CD4-positive, alpha-beta T cell (primary cell): ENCODE measurements at places on chromosomes 12 and 14.

GRCh38 chr14:31440280-31440679 lies 17.0 kb downstream of the DTD2 start:
- DNase-seq: no peak

- no peak for DNase-seq
Observed at GRCh38 chr14:77206261-77206824, 24.7 kb downstream of the TMEM63C start.

DNA sequence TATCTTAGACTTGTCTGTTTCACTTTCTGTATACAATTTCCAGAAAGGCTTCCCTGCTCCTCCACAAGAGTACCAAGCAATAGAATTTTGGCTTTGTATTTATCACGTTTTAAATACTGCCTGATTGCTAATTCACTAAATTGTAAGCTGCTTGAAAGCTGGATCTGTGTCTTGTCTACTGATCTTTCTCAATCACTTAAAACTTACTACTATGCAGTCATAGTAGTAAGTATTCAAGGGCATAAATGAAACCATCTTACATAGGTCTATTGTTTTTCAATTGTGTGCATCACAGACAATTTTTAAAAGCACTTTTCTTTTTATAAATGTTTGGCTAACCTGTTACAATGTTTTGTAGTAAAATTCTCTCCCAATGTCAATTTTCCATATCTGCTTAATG lies 1.2 kb upstream of the GLIPR1L2 start:
- no peak for DNase-seq

DNA sequence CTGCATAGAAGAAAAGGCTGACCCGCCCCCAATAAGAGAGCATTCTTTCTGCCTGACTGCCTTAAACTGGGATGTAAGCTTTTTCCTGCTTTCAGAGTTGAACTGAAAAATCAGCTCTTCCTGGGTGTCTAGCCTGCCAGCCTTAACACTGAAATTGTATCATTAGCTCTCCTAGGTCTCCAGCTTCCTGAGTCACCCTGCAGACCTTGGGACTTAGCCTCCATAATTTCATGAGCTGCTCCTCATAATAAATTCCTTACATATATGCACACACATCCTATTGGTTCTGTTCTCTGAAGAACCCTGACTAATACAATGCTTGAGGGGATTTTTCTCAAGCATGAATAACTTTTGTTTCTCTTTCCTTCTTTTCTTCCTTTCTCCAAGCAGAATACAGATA lies 76.4 kb upstream of the FAR2 start:
- DNase-seq: no peak

- DNase-seq: peak; percentile 7
Observed at GRCh38 chr12:116194935-116195431, 82.5 kb downstream of the MED13L start.

DNA sequence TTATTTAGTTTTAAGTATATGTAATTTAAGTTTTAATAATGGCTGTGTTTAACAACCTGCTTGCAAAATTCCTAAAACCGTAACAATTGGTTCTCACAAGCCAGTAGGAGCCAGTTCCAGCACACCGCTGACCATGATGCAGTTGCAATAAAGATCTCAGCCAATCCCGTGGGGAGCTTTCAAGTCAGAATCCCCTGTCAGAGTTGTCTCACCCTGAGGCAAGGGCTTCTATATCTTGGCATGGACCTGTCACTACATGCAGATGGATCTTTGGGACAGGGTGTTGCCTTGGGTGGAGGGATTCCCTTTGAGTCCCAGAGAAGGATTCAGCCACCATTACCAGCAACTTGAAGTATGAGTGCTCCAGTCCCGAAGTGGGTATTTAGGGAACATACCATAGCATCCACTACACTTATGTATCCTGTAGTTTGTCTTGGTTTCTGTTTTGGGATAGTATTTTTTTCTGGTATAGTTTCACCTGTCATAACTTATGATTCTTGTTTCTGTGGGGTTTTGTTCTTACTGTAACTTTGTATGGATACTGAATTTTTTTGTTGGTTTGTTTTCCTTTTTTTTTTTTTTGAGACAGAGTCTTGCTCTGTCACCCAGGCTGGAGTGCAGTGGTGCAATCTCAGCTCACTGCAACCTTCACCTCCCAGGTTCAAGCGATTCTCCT lies 30.1 kb upstream of the LIMA1 start:
- DNase-seq: no peak

DNA sequence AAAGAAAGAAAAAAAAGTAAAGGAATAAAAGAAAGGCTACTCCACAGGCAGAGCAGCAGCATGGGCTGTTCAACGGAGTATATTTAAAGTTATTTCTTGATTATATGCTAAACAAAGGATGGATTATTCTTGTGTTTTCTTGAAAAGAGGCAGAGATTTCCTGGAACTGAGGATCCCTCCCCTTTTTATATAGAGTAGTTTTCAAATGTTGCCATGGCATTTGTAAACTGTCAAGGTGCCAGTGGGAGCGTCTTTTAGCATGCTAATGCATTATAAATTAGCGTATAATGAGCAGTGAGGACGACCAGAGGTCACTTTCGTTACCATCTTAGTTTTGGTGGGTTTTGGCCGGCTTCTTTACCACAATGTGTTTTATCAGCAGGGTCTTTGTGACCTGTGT lies 383.0 kb downstream of the PCNX1 start:
- no peak for DNase-seq

- DNase-seq: no peak
Observed at GRCh38 chr12:71935594-71935993, 3.1 kb upstream of the TPH2 start.

DNA sequence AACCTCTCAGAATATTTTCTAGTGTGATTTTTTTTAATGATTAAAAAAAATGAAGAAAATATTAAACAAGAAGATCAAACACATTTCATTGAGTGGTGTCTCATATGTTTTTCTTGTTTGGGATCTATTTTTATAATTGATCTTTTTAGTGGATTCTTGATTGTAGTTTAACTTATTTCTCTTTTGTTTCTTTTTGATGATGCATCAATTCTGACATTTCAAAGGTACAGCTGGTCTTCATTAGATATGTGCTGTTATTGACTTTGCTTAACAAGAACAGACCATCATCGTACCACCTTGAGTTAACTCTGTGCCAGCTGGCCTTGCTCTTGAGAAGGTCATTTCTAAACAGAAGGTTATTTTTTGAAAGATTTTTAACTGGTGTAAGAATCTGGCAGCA lies 45.8 kb upstream of the FGD4 start:
- no peak for DNase-seq

- DNase-seq: no peak
Observed at GRCh38 chr12:93299262-93299846, 78.4 kb upstream of the NUDT4 start.

GRCh38 chr14:100065111-100065871 lies at the start of gene EVL:
EVL (plus strand) TSS chr14:100065422; CDS start chr14:100065501, 79 bp downstream.
- peak; percentile 71 for DNase-seq

- no peak for DNase-seq
Observed at GRCh38 chr12:119573086-119573485, 20.5 kb upstream of the TMEM233 start.

DNA sequence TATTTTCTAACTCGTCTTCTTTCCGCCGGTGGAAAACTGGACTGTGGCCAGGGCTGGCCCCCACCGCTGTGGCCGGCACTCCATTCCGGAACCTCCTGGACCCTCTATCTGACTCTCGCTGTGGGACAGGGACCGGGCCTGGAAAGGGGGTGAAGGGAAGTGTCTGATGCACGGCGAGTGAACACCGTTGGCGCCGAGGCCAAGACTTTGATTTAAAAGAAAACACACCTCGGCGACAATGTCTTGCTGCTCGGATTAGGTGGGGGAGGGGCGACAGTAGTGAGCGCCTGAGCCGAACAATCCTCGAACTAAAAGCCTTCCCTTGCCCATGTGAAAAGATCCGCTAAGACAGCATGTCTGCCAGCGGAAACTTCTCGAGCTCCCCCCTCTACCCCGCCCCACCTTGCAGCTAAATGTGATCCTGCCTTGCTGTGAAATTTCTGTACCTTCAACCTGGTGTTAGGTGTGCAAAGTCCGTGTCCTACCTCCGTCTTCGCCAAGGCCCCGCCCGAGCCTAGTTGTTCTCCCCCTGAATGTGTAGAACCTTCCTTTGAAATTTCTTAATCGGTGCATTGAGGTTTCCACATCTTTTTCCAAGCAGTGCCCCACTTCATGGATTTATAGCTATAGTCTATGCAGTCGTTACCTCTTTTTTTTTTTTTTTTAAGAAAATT lies 862 bp upstream of the HOTAIR start:
- no peak for DNase-seq

DNA sequence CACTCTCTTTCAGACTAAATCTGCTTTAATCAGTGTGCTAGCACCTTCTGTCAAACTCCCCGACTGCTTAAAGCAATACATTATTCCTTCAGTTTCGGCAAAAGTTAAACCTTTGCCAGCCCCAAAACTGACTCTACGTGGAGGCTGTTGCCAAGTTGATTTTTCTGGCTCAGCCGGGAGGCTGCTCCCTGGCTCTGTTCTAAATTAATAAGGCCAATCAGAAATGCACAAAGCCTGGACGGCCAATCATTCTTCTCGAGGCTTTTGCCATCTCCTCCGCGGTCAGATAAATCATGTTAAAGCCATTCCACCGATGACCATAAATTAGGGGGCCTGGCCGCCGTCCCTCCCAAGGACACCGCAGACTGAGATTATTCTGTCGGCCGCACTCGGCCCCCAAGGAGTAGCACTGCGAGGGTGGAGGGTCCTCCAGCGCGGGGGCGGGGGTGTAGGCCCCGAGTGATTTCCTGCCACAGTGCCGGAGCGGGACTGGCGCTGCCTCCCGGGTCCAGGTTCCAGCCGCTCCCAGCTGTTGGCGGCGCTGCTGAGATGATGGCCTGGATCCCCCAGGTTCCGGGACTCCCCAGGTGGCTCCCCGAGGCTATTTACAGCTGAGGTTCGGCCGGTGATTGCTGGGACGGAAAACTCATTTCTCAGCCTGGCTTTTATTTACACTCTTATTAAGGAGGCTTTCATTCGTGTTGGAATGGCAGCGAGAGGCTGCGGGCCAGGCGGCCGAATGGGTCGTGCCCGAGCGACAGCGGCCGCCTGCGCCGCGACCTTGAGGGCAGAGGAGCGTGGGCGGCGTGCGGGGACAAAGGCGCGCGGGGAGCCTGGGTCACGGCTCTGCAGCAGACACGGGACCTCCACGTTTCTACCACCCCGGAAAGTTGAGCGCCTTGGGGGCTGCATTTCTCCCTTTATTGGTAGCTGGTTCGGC lies 165.1 kb downstream of the MON2 start:
- DNase-seq: no peak

GRCh38 chr12:17352164-17352563 lies 737.8 kb downstream of the RERGL start:
- no peak for DNase-seq

GRCh38 chr12:44117337-44117736 lies 281.5 kb downstream of the TMEM117 start:
- DNase-seq: no peak

GRCh38 chr12:26196421-26196716 lies 996 bp downstream of the SSPN start:
- DNase-seq: no peak

GRCh38 chr12:81819991-81820633 lies 61.0 kb upstream of the PPFIA2 start:
- no peak for DNase-seq

GRCh38 chr14:99192830-99193229 lies 79.2 kb downstream of the BCL11B start:
- DNase-seq: no peak

DNA sequence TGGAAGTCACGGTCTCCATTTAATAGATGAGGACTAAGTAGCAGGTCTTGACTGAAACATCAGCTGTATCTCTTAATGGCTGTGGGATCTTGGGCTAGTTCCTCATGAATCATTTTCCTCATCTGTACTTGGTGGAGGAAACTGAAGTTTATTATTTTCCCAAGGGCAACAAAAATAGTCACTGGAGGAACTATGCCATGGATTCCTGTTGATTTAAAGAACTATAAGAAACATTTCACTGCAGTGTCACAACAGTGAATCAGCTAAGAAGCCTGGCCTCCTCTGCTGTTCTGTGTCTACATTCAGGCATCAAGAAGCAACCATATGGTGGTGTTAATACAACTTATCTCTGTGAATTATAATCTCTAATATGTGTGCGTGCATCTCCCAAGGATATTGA lies 200.5 kb downstream of the STXBP6 start:
- no peak for DNase-seq

DNA sequence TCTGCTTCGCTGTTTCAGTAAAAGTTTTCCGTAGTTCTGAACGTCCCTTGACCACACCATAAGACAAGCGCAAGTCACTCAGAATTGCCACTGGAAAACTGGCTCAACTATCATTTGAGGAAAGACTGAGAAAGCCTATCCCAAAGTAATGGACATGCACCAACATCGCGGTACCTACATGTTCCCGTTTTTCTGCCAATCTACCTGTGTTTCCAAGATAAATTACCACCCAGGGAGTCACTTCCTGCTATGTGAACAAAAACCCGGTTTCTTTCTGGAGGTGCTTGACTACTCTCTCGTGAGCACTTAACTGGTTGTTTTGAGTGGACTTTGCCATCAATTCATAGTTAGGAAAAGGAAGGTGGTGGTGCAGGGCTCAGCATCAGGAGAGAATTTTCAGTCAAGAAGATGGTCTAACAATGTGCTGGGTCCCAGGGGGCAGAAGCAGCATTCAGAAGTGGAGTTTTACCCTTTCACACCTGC lies 1.4 kb downstream of the EGLN3 start:
- no peak for DNase-seq

DNA sequence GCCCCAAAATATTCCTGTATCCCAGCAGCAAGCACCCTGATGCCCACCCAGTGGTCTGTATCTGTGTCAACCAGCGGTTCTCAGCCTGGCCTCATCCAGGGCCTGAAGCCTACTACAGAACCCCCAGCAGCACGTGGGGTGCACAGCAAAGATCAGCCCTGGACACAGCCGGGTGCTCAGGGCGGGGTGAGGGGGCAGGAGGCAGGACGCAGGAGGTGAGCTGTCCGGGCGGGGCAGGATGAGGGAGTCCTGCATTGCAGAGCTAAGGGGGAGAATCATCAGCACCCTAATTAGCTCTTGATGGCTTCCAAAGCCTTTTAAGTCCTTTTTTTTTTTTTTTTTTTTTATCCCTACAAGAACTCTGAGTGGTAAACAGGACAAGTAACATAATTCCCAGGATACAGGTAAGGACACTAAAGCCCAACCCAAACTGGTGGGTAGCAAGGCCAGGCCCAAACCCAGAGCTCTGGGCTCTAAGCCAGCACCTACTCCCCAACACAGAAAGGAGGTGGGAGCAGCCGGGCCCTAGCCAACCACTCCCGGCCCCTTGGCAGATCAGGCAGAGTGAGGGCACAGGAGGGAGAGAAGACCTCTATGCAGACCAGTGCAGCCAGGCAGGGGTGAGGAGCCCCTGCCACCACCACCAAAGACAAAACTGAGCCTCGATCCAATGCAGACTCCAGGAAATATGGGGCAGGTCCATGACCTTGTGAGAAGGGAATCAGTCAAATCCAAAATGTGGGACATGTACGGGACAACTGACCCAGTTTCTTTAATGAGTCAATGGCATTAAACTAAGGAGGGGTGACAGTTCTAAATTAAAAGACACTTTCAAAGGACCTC lies 32.3 kb upstream of the EIF5 start:
- DNase-seq: no peak

GRCh38 chr12:108768591-108769500 lies 37.5 kb upstream of the CORO1C start:
- DNase-seq: peak; percentile 4

GRCh38 chr12:57782243-57782607 lies 362 bp upstream of the TSFM start:
- no peak for DNase-seq
